IMR-90 (cell line): ENCODE measurements at places on chromosomes 1 and 21. TPM values are rescaled to one million over a fixed set of nuclear protein-coding genes. Genes with fewer than 3 reads are reported as not detected.
A peak's percentile ranks its signal among the peaks of the same experiment; 100 is the strongest.

VWA5B1 gene
- not detected in 2 replicates for polyA plus RNA-seq

DNA sequence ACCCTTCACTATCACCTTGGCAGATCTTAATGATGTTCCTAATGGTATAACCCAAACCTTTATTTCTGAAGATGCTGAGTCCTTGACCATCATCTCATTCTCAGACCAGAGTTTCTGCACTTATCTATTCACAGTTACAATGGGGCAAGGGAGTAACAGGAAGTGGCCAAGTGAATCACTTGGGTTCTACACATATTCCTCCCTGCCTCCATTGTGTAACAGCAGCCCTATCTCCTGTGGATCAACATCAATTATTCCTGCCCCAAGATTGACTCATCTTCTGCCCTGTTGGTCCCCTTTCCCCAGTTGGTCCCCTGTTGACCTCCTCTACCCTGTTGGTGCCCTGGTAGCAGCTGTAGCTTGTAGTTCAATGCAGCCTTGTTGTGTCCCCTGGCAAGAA, 10.3 kb upstream of the S100A7 start:
- no peak for DNase-seq

DNA sequence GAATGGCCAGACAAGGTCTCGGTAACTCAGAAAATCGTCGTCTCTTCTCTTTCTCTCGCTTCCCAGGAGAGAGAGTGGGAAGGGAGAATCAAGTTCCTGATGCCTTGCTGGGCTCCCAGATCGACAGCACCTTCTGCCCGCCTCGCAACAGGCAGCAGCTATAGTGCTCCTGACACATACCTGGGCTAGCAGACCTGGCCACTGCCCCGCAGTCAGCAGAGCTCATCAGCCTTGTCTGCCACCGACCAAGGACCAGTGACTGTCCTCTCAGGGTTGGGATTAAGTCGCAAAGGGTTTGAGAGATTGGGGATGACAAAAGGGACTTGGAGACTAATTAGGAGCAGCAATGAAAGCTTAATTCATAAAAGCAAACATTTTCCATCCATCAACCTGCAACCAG, 4.1 kb downstream of the RUNX3 start:
- DNase-seq = no peak

DNA sequence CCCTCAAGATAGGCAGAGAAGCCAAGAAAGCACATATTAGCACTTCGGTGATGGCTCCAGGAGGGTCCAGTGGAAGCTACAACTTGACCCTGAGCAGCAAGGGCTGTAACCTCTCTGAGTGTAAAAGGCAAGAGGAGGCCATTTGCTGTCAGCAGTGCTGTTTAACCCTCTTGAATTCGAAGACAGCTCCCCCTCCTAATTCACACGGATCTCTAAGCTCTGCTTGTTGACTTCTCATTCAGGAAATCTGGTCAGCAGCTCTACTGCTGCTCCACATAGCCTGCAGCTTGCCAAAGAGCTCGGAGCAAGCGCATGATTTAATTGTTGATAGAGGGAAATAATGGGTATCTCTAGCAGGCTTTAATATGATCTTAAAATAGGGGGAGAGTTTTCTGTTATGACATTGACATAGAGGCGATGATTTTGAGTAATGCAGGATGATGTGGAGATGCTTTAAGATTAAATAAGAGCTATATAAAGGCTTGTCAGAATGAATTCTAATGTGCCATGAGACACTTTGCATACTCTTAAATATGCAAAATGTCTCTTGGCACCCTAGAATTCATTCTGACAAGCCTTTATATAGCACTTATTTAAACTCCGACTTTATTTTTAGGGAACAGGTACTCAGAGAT, 79.4 kb upstream of the USH2A start:
- peak; percentile 8 for DNase-seq

DNA sequence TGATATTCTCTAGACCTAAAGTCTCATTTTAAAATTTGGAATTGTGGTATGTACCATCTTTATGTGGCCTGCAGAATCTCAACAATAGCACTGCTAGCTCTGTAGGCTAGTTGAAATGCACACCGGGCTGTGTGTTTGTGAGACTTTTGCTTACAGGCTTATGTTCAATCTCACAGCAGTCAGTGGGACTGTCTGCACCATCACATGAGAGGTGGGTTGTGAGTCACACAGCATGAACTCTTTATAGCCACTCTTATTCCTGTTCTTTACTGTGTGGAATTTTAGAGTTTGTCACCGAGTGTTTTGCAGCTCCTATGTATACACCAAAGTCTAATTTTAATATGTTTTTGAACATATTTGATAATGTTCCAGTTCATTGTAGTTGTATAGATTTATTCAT, 74.6 kb downstream of the RASAL2 start:
- DNase-seq = peak; percentile 77

CYP4Z1 gene
- not detected in 2 replicates for polyA plus RNA-seq

GRCh38 chr21:43598416-43599120, 60.7 kb downstream of the HSF2BP start:
- DNase-seq = peak; percentile 87

- DNase-seq = peak; percentile 46
Measured at GRCh38 chr1:150221552-150221951, 14.4 kb downstream of the ANP32E start.

GRCh38 chr1:101029184-101029583, 3.6 kb upstream of the DPH5 start:
- no peak for DNase-seq

GRHL3 gene
- polyA plus RNA-seq = not detected in 2 replicates

GRCh38 chr21:29115899-29116298, 14.5 kb upstream of the MAP3K7CL start:
- DNase-seq = peak; percentile 11

SAMSN1 gene
- polyA plus RNA-seq = not detected in 2 replicates
